ENCODE measurements at places on chromosomes 12 and 14.

- DNase-seq, result no peak
Observed at GRCh38 chr14:103733651-103734050, 18.0 kb downstream of the ZFYVE21 start.

- DNase-seq, result no peak
Observed at GRCh38 chr12:56928262-56928661, 5.9 kb downstream of the SDR9C7 start.

DNA sequence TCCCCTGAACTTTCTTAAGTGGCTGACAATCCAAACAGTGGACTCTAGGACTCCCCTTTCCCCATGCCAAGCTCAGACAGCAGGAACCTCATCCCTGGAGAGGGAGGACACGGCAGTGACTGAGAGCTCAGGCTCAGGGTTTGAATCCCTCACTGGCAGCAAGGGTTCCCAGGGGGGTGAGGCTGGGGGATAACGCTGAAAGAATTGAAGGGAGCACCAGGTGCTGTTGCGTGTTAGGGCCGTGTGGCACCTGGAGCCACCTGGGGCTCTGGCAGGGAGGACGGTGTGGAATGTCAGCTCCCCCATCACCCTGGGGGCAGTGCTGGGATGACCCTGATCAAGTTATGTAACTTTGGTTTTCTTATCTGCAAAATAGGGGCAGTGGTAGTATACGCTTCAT lies 40.1 kb downstream of the ANO2 start:
- DNase-seq, result no peak

DNA sequence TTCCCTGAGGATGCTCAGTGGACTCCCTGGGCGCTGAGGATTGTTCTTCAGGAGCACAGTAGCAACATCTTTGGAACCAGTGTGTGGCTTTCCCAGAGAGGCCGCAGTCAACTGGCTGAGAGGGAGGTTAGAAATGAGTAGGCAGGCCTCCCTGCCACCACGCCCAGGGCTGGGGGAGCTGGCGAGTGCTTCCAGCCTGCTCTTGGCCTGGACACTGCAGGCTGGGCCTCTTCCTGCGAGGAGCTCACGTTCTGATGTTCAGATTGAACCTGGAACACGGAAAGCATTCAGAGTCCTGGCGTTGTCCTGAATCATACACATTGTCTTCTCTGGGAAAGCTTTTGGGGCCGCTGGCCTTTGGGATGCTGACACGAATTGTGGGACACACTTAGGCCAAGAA lies 15.6 kb downstream of the TSPAN9 start:
- no peak for DNase-seq

- no peak for DNase-seq
Observed at GRCh38 chr14:92600318-92601053, 86.9 kb downstream of the RIN3 start.

- no peak for DNase-seq
Observed at GRCh38 chr12:83318386-83319098, 631.8 kb downstream of the TMTC2 start.

DNA sequence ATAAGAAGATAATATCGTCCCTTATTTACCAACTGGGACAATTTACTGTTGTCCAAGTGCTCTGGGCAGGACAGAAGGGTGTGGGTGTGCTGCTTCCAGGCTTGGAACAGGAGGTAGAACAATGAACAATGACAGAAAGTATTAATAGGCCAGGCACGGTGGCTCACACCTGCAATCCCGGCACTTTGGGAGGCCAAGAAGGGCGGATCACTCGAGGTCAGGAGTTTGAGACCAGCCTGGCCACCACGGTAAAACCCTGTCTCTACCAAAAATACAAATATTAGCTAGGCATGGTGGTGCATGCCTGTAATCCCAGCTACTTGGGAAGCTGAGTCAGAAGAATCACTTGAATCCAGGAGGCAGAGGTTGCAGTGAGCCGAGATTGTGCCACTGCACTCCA lies 2.5 kb downstream of the IFI27 start:
- no peak for DNase-seq

- DNase-seq, result no peak
Observed at GRCh38 chr12:76569685-76570604, 10.4 kb upstream of the OSBPL8 start.

DNA sequence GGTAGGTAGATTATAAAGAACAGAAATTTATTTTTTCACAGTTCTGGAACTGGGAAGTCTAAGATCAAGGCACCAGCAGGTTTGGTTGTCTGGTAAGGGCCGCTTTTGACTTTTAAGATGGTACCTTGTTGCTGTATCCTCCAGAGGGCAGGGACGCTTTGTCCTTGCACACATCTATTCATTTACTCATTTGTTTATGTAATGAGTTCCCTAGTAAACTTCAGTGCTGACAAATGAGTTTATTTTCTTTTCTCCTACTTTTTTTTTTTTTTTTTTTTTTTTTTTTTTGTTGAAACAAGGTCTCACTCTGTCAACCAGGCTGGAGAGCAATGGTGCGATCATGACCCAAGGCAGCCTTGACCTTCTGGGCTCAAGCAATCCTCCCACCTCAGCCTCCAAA lies 195.7 kb downstream of the FBXL14 start:
- no peak for DNase-seq

- DNase-seq, result no peak
Observed at GRCh38 chr14:63432228-63432627, 110.9 kb downstream of the PPP2R5E start.

DNA sequence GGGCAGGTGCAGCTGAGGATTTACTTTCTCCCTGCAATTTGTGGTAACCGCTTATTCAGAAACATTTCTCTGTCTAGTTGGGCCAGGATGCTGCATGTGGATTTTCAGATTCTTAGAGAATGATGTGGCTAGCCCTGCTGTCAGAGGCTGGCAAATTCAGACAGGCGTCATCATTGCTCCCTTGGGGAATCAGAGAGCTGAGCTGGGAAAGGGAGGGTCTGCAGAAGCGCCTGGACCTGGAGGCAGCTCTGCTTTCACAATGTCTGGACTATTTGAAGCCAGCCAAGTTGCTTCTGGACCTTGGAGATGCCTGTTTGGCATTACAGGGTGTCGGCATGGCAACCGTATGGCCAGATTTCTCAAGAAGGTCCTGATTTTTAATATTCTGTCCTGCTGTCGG lies 3.4 kb downstream of the GALNT16 start:
- no peak for DNase-seq

DNA sequence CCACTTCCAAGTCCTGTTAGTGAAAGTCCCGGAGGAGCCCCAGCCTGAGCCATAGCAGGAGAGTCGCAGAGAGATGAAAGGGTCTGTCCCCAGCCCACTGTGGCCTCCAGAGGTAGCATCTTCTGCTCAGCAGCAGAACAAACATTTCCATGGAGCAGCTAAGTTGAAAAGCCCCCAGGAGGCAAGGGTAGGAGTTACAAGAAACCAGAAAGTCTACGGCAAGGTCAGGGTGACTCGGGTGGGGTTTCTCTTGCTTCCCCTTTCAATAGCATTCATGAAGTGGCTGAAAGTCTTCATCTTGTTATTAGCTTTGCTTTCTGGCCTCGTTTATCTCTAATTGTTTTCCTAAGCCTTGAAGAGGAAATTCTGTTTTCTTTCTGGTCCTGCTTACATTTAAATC lies 151.2 kb upstream of the DIO3 start:
- DNase-seq, result no peak

DNA sequence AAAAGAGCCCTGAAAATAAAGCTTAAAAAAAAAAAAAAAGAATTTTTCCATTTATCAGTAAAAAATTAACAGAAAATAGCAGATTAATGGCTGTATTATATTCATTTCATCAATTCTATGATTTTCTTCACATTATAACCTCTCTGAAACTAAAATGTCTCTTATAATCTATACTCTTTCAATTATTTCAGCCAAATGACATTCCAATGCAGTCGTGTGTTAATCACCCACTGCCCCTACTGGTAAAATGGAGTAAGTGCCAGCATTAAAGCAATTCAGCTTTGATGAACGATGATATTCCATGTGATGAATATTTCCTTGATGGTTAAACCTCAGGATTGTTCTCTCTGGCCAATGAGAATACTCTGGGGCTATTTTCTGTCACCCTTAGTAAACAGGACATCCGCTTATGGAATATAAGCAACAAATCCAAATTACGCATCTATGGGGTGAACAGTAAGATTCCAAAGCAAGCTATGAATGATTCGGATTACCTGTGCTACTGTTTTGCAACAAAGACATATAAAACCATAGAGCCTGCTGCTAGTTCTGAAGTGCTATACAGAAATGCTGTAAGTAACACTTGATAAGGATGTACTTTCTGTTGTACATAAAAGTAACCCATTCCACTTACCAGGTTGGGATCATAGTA lies 20.3 kb upstream of the SYCP3 start:
- no peak for DNase-seq
